Lower lobe of right lung (tissue), 2 donors: ENCODE measurements at places on chromosomes 5 and 9. TPM values are rescaled to one million over a fixed set of nuclear protein-coding genes. Genes with fewer than 3 reads are reported as not detected.

The PCDHB6 gene
- total RNA-seq: 0.41 TPM

The SLCO6A1 gene
- total RNA-seq: not detected

The HEMGN gene
- 0.56 TPM for total RNA-seq

DNA sequence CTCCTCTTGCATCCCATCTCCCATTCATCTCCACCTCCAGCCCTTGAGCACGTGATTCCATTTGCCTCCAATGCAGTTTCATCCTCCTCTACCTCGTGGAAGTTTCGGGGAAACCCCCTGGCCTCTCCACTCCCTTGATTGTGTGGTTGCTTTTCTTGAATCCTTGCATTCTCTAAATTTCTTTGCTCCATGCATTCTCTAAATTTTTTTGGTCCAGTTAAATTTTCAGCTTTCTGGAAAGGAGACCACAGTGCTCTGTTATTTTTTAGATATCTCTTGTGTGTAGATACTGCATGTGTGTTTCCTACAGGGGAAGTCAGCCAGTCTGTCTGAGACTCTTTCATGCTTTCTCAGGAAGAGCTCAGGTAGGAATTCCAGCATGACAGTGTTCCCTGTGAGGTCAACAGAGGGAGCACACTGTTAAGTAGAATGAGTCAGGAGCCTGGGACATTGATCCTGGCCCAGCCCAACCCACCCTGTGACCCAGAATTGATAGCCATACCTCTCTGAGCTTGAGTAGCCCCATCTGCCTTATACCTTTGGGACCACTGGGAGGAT, 52.8 kb downstream of the AMBP start:
- no peak overlapping the region for H3K4me3 ChIP-seq
- no peaks in the 10 kb centered on the region for H3K27me3 ChIP-seq
- H3K36me3 ChIP-seq: peaks cover 16% of the 10 kb centered on the region
- H3K4me1 ChIP-seq: no peaks in the 10 kb centered on the region
- H3K27ac ChIP-seq: no peak overlapping the region

- no peaks in the 10 kb centered on the region for H3K36me3 ChIP-seq
- H3K27ac ChIP-seq: no peak overlapping the region
- peaks cover 3% of the 10 kb centered on the region for H3K27me3 ChIP-seq
- H3K4me3 ChIP-seq: no peak overlapping the region
These were observed 73.6 kb upstream of the TGFBR1 start for GRCh38 chr9:99031319-99031718.

DNA sequence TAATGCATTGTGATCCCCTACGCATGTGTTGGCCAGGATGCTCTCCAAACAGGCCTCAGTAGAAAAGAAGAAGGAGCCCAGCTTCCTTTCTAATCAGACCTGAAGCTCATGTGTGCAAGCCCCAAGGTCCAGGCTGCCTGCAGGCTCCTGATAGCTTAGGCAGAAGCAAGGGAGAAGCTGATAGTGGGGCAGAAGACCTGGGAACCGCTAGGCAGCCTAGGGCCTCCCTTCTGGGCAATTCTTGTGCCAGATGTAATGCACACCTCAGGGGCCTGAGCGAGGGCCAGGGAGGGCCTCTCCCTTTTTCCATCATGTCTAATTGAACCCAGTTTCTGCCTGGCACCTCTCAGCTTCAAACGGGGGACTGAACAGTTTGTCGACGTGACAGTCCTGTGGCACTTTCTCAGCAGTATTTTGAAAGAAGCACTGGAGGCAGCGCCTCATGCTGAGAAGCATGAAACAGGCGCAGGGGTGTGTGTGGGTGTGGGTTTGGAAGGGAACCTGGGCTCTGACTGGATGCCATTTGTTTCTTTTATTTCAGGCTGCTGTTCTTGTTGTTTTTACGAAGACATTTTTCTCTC, 212.8 kb downstream of the PIK3R1 start:
- no peaks in the 10 kb centered on the region for H3K27me3 ChIP-seq
- no peak overlapping the region for H3K27ac ChIP-seq
- H3K4me3 ChIP-seq: no peak overlapping the region
- no peak for DNase-seq
- H3K4me1 ChIP-seq: peaks cover 12% of the 10 kb centered on the region
- no peaks in the 10 kb centered on the region for H3K36me3 ChIP-seq

DNA sequence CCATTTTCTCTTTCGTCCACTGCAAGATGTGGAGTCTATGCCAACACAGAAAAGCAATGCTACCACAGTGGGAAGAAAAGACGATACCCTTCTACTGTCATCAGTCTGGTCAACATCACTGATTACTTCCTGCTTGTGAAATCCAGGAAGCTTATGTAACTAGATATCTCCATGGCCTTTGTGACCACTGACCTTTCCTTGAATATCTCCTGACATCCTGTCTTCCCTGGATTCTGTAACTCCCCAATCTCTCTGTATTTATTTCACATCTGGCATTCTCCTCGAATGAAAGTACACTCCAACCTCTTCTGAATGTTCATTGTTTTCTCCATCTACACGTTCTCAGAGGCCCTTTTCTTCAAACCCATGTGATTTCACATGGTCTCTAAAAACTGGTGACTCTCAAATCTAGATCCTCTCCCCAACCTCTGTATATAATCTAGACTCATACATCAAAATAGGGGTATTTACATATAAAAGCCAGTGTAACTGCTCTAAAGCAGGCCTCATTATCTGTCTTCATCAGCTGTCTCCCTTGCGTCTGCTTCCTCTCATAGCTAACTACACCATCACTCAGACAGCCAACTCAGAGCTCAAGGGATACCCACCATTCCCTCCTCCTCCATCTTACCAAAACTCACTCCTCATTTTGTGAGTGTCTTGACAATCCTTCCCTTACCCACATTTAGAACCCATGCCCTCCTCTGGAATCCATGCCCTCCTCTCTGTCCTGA, 156.8 kb downstream of the SEMA5A start:
- no peak for DNase-seq
- no peak overlapping the region for H3K27ac ChIP-seq
- no peak overlapping the region for H3K4me3 ChIP-seq
- H3K27me3 ChIP-seq: no peaks in the 10 kb centered on the region
- no peaks in the 10 kb centered on the region for H3K36me3 ChIP-seq
